ENCODE measurements at places on chromosomes 11 and 22.

GRCh38 chr11:117761993-117762392 lies 35.0 kb downstream of the DSCAML1 start:
- no peak for DNase-seq

GRCh38 chr22:21971858-21972275 lies 10.7 kb downstream of the TOP3B start:
- no peak for DNase-seq

DNA sequence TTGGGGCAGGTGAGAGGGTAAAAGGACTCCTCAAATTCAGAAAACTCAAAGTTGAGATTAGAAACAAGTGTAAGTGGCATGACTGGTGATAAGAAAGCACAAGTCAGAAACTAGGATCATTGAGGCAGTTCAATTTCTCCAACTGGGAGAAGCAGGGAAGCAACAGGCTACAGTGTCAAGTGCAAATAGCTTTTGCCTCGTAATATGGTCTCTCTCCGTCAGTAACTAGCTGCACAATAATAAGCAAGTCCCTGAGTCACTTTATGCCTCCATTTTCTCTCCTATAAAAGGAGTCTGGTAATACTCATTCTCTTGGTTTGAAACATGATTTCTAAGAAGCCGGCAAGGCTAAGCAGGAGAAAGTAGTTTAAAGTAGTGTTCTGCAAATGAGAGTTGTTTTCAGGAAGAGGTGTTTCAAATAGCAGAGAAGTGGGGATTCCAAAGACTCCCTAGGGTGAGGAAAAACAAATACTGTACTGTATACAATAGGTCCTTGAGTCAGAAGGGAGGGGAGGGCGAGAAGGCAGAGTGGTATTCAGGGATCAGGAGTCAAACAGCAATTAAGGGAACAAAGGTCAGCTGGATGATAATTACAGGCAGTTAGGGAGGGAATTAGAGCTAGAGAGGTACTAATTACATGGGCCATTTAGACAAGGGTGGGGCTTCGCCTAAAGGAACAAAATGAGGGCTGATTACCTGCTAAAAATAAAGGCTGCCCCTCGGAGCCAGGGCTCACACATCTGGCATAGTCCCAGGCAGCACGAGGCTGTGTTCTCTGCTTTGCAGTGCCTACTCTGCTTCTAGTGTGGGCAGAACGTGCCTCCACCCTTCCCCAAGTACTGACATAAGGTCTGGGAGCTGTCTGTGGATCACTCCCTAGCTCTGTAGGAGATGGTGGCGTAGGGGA lies 96.0 kb upstream of the BDNF start:
- no peak for DNase-seq

- DNase-seq = no peak
Observed at GRCh38 chr11:1162491-1163311, 4.9 kb downstream of the MUC5AC start.

GRCh38 chr22:42645341-42645937 lies 3.8 kb downstream of the CYB5R3 start:
- DNase-seq = no peak

DNA sequence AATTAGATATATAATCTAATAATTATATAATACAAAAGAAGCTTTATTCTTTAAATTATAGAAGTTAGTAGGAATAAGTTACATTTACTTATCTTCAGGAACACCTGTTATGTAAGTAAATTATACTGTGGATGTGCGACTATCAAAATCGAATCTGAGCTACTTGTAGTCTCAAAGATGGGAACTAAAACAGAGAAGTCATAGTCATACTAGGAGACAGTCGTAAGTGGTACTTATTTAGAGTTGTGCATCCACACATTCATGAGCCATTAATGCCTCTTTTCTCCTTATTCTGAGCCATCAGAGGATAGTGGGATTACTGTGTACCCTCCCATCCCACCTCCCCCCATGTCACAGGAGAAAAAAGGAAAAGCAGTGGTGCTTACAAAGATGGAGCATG lies 114.4 kb downstream of the CADM1 start:
- no peak for DNase-seq

DNA sequence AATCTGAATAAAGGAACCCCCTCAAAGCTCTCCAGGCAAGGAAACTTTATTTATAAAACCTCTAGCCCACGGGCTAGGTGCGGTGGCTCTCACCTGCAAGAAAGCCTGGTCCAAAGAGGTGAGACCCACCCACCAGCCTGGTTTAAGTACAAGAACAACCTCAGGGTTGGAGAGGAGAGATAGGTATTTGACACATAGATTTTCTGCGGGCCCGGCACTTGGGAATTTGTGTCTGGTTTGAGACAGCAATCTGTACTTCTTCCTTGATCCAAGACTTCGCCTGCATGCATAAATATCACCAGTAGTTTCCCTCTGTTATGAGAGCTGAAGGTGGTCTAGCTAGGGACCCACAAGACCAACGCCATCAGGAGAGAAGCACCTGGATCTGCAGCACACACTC lies 73.2 kb upstream of the CAPRIN1 start:
- no peak for DNase-seq
